ENCODE measurements at places on chromosomes 12 and 14. TPM values are rescaled to one million over a fixed set of nuclear protein-coding genes. Genes with fewer than 3 reads are reported as not detected.

OR4N2 gene
- not detected for polyA plus RNA-seq

LRP1 gene
- polyA plus RNA-seq: 142 TPM

LBHD2 gene
- not detected for polyA plus RNA-seq

GALNT8 gene
- not detected for polyA plus RNA-seq

NOXRED1 gene
- 0.06 TPM for polyA plus RNA-seq

ANKRD33 gene
- polyA plus RNA-seq: not detected

MYO1A gene
- not detected for polyA plus RNA-seq

AMIGO2 gene
- polyA plus RNA-seq: 20.1 TPM

KRT82 gene
- not detected for polyA plus RNA-seq

DAO gene
- not detected for polyA plus RNA-seq

TTC7B gene
- polyA plus RNA-seq: 42.6 TPM

SNRPF gene
- polyA plus RNA-seq: 27.9 TPM

ZDHHC22 gene
- not detected for polyA plus RNA-seq

DNA sequence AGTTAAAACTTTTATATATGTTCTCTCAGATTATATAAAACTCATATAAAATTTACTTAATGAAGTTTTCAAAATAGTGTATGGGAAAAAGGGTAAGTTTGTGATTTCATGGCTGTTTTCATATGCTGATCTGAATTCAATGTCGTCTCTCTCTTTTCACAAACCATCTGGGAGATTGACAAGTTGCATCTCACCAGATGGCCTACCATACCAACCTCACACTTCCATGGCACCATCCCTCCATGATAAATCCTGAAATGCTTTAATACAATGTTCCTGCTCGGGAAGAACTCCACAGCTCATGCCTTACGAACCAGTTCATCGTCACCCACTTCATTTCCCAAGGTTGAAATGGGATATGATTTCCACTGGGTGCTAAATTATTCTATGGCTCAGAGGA lies 22.3 kb downstream of the PTPRO start:
- DNase-seq: no peak

DNA sequence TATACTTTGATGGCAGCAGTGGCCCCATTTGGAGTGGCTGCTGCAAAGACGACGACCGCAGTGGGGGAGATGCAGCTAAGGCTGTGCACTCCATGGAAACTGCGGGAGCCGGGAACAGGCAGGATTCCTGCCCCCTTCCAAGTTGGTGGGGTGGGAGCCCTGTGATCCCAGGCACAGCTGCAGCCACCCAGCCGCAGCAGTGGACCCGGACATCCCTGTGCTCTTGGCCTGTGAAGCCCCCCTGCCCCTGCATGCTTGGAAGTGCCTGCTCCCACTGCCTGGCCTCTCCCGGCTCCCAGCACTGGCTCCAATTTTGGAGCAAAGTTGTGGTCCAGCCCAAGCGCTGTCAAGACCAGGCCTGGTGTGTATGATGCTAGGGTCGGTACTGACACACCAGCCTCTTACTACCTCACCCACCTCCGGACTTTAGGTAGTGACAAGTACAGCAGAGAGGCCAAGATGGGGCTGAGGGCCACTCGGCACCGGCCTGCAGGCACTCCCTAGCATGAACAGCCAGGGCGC lies 502.8 kb upstream of the RPL10L start:
- no peak for DNase-seq

DNA sequence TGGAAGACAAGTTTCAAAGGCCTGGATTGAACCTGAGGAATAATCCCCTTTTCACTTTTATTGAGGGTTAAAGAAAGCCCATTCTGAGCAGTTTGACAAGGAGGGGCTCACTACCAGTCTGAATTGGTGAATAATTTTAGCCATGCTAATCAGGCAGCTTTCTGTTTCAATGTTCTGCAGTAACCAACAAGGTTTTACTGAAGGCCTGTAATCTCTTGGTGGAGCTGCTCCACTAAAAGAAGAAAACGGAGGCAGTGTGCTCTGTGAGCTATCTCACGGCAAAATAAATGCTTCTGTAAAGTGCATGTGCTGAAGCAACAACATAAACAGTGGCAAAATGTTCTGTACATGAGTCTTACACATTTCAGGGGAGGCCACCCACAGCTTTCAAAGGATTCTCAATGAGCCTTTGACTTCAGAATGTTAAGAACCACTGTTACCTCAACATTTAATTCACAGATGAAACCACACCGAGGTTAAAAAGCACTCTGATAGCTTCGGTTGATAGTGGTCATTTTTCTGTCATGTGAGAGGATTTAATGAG lies 111.2 kb downstream of the LRIG3 start:
- DNase-seq: peak; percentile 55

DNA sequence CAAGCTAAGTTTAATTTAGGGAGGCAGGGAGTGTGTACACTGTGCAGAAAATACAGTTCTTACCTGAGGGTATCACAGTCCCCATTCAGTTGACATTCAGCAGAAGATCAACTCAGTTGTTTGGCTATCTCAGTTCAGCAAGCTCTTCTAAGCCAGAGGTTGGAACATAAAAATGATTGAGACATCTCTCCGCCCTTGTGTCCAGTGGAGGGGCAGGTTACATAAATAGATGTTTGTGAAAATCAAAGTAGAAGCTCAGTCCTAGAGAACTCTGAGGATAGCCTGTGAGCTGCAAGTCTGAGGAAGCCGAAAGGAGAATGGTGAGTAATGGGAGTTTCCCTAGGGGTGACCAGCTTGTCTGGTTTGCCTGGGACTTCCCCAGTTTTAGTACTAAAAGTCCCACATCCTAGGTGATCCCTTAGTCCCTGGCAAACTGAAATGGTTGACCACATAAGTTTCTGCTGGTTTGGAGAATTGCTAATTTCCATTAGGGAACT lies 251.4 kb upstream of the ATP2B1 start:
- peak; percentile 74 for DNase-seq

DNA sequence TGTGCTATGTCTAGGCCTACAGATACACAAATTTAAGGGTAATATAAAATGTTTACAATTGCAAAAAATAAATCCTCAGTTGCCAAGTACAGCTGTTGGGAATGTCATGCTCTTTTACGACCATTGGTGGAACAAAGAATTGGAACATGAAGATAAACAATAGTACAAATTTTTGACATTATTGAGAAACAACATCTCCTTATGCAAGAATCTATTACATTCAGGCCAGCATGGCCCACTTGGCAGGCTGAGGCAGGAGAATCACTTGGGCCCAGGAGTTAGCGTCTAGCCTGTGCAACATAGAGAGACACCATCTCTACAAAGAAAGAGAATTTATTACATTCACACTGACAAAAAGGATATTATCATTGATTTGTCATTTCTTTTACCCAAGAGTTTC lies 135.9 kb upstream of the NTF3 start:
- no peak for DNase-seq

DNA sequence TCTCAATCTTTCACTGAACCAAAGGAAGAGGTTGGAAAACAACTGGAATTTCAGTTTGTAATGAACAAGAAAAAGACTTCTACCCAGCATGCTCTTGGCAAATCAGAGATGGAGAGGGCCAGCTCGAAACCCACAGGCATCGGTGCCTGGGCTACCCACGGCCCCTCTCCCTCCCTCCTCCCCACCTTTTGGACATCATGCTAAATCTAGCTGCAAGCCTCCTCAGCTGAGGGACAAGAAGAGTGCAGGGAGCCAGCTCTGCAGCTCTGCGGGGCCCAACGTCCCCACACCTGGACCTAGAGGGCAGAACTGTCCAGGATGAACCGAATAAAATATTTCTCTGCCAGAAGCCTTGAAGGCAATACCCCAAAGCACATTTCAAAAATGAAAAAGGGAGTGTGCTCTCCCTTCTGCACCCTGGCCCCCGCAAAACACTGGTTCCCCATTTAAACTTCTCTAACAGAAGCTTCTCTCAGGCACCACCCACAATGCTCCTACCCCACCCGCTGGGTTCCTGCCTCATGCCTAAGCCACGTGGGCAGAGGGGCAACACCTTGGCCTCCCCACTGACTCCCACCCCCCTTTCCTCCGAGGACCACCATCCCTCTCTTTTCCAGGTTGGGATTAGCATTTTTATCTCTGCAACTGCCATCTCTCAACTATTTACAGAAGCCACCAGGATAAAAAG lies 8.2 kb downstream of the CAMKK2 start:
- DNase-seq: no peak

GRCh38 chr12:117836999-117837736 lies 131.6 kb downstream of the KSR2 start:
- DNase-seq: peak; percentile 60

DNA sequence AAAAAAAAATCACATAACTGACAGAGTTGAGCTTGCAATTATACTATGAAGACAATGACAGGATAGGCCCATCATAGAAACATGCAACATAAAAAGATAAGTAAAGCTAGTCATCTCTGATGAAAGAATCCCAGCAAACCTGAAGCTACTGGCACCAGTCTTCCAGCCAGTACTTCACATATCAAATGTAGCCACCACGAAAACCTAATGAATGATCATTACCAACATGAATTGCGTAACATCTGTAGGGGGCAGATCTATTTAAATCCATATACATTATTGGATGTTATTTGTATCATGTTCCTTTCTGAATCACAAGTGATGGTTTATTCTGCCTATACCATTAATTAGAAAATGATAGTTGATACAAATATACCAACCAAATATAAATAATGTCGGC lies 73.9 kb downstream of the BCAT1 start:
- no peak for DNase-seq

GRCh38 chr12:56718636-56719035 lies 6.5 kb downstream of the NACA start:
- no peak for DNase-seq

- peak; percentile 92 for DNase-seq
Observed at GRCh38 chr12:6765634-6766581, at the start of gene PTMS. PTMS (plus strand) TSS chr12:6766363; CDS start chr12:6766706, 343 bp downstream.

DNA sequence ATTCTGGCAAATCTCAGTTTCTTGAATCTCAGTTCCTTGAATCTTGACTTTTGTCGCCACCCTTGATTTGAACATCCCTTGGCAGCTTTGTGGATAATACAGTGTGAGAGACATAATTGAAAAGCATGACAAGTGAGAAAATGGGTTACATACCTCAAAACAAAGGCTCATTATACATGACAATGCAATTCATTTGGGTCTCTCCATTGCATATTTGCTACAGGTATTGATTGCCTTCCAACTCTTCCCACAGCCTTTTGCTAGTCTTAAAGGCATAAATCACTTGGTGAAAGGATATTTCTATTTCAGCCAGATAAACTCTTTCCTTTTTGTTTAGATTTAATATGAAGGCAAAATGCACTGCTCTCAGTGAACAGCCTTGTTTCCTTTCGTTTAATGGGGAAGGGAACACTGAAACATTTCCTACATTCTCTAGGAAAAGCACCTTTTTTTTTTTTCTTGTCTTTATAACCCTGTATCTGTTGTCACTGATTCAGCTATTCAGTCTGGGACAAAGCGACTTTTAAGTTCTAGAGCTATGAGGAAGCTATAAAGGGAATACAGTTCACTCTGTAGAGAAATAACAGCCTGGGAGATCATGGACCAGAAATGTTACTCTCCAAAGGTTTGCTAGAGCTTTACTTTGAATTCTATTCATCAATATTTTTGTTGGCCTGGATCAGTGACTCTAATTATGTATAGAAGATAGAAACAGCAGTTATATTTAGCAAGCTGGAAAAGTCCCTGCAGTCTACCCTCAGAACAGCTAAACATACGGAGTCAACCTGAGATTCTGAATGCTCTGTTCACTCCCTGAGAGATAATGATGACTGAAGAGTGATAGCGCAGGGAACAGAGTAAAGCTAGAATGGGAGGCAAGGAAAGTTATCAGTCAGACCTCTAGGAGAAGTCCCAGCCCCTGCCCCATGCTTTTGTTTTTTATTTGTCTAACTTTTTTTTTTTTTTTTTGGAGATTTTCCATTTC lies 311.4 kb downstream of the RGS6 start:
- no peak for DNase-seq

DNA sequence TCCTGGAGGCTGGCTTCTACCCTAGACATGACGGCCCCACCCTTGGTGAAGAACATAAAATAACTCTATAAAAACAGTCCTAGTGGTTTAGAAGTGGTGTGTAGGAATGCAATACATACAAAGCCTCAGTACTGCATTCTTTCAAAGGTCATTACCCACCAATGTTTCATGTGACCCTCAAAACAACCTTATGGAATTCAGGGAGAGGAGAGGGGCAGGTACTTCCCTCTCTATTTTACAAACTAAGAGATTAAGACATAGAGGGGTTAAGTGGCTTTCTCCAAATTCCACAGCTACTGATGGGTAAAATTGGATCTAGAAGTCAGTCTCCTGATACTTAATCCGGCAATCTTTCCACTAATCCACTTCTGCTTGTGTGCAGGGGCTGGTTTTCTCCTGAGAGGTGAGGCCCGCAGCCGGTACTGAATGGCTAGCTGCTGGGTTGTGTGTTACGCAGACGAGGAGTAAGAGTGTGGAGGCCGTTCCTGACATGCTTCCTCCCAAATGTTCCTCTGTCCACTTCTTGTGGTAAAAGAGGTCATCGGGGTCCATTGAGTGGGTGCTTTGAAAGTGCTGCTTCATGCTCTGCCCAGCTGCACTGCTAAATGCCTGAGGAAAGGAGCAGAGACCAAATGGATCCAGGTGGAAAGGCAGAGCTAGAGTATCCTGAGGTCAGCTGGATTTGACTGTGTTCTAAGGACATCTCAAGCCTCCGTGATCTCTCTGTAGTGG lies 16.2 kb downstream of the SLC7A8 start:
- DNase-seq: no peak

DNA sequence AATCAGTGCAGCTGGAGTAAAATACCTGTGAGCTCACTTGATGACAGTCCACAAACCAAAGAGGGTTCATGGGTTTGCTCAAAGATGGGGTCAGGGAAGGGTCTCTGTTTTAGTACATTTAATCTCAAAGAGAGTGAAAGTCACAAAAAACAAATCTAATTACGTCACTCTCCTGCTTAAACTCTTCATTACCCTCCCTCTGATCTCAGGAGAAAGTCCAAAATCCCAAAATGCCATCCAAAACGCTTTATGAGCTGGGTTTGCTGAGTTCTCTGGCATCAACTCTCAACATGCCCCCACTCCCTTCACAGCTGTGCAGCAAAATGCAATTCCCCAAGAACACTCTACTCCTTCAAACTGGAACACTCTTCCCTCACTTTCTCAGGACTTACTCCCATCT lies 40.4 kb upstream of the LGR5 start:
- no peak for DNase-seq

- DNase-seq: peak; percentile 12
Observed at GRCh38 chr12:16605642-16606116, 283 bp downstream of the LMO3 start.

DNA sequence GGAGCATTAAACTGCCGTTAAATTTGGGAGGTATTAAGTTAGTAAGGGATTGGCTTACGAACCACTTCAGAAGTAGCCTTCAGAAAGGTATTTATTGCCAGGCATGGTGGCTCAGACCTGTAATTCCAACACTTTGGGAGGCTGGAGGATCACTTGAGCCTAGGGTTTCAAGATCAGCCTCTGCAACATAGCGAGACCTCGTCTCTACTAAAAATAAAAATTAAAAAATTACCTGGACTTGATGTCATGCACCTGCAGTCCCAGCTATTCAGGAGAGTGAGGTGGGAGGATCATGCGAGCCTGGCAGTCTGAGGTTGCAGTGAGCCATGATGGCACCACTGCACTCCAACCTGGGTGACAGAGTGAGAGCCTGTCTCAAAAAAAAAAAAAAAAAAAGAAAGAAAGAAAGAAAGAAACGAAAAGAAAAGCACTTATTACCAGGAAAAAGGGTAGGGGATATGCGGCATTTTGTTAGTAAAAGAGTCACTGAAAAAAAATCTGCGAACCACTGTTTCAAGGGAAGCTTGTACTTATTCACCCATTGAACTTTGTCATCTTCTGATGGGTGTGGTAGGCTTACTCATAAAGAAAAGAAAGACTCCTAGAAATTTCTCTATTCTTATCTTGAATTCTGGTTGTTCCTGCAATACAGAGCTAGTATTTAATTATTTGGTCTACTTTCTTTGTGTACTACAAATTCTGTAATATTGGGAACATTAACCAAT lies 33.6 kb upstream of the PLEKHA5 start:
- peak; percentile 17 for DNase-seq

- DNase-seq: peak; percentile 2
Observed at GRCh38 chr14:26917086-26917485, 319.3 kb upstream of the NOVA1 start.
